ENCODE measurements at places on chromosomes 11 and 22.

GRCh38 chr22:24517446-24517845, 22.3 kb downstream of the UPB1 start:
- DNase-seq, result no peak

DNA sequence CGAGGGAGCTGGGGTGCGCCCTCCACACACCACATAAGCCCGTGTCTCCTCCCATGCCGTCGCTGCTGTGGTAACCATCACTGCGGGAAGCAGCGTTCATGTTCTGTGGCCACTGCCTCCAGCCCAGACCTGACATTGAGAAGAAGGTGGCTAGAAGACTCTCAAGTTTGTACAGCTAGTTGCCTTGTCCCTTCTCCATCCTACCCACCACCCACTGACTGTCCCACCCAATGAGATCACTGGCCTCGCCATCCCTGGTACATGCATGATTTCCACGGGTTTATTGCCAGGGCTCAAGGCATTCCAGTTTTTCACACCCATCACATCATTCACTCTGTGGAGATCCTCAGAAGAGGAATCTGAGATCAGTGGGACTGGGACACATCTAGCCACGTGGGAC, 33.0 kb downstream of the AHNAK start:
- no peak for DNase-seq

GRCh38 chr11:103453915-103454709, 344.9 kb downstream of the DYNC2H1 start:
- DNase-seq, result no peak

DNA sequence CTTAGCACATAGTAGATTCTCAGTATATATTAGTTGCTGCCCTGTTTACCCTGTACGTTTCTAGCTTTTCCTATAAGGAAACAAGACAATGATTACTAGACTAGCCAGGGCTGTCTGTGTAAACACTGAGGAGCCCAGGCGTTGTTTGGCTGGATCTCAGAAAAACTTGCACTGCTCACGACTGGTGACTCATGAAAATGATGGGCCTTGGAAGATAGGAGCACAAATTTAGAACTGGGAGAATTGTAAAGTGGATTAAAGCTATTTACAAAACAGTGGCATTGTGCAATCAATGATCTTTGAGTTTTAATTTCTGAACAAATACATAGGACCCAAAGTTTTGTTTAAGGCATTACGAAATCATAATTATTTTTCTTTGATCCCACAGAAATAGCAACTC, 276.9 kb downstream of the FAM76B start:
- DNase-seq, result no peak

GRCh38 chr11:60085909-60086308, 2.6 kb upstream of the MS4A2 start:
- no peak for DNase-seq

GRCh38 chr11:26742966-26743365, 21.1 kb upstream of the SLC5A12 start:
- no peak for DNase-seq

GRCh38 chr11:13465909-13466371, 2.9 kb upstream of the BTBD10 start:
- DNase-seq, result no peak

GRCh38 chr11:76600124-76600655, 70.4 kb downstream of the LRRC32 start:
- no peak for DNase-seq

DNA sequence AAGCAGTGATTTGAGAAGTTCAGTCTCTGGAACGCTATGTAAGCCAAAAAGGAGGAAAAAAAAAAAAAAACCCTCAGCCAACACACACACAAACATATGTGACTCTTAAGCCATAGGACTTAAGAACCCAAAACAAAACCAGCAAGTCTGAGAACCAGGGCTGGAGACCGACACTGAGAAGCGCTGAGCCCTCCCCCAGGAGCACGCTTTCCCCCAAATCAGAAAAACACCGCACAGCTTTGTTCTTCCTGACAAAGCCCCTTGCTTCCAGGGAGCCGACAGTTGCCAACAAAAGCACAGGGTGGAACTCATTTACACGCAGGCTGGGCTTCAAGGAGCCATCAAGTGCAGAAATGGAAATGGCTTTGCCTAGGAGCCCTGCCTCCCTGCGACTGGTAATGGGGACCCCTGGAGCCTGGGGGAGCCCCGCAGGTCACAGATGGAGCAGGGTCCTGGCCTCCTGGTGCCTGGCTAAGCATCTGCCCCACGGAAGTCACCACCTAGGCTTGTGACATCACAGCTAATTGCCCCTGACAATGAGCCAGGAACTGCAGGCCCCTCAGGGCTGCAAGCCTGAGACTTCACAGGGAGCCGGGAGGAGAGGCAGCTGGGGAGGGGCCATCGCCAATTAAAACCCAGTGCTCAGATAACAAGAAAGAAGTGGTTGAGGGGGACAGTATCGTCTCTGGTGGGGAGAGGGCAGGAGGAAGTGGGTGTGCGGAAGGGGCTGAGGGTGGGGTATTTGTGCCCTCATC, 66.9 kb downstream of the NFAM1 start:
- no peak for DNase-seq

DNA sequence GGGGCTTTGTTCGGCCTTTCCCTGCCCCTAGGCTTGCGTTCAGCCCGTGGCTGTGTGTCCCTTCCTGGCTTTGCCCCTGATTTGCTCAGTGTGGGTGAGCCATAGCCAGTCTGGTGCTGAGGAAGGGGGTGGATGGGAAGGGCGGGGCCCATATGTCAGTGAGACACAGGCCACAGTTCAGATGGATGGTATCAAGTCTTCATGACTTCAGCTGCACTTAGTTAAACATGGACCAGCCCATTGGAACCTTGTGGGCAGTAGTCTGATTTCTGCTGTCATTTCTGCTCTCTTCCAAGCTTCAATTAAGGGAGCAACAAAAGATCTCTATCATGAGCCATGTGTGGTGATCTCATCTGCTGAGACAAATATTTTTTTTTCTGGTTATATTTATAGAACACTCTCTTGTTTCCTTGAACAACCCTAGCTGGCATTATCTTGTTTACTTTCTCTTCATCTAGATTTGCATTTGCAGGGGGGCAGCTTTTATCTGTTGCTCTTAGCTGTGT, 21.6 kb upstream of the PEX26 start:
- no peak for DNase-seq

- no peak for DNase-seq
Observed at GRCh38 chr11:113160808-113161124, 153.6 kb upstream of the TTC12 start.

DNA sequence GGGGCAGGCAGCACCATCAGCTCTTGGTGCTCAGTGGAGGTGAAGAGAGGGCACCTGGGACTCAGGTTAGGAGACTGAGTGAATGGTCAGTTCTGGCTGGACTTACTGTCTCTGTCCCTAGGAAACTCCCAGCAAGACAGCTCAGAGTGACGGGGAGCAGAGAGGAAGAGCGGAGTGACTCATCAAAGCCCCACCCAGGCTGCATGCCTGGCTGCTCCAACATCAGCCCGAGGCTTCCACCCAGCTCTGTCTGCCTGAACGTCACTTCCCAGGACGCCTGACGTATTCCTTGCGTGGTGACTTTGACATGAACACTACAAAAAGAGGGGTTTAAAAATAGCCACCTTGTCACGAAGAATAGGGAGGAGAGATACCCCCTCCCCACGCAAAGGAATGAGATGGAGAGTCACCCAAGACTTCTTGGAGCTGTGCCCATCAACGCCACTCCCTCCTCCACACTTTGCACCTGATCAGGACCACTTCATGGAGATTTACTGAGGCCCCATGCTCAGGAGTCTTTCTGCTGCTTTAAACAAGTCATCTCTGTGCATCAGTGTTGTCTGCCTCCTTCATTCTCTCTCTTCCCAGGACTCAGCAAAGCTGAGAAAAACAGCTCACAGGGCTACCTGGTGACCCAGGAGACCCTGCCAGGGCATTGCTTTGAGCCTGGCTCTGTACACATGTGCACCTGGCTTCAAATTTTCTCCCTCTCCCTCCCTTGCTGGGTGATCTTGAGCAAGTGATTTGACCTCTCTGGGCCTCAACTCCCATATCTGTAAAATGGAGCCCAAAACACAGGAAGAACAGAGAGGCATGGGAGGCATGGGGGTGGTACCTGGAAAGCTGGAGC, 83.1 kb downstream of the MN1 start:
- DNase-seq, result no peak

- no peak for DNase-seq
Observed at GRCh38 chr11:123375832-123376231, 54.2 kb upstream of the GRAMD1B start.

- DNase-seq, result no peak
Observed at GRCh38 chr11:108781946-108782345, 117.1 kb downstream of the DDX10 start.

GRCh38 chr11:2190657-2191471, 19.2 kb upstream of the TH start:
- no peak for DNase-seq

DNA sequence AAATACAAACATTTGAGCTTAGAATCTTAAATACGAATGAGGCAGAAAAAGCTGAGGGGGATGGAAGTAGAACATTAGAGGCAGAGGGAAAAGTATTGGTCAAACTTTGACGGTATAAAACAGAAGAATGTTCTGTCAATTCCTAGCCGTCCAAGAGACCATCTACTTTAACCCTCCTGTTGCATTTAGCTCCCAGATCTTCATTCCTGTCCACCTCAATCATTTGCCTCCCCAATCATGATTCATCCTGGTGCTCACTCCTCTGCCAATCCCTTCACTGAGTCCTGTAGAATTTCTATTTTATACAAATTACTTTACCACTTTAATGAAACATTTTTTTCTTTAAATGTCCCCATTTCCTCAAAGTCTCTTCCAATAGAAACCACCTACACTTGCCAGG, 28.2 kb downstream of the C2CD3 start:
- DNase-seq, result no peak

- no peak for DNase-seq
Observed at GRCh38 chr11:110235966-110236365, 60.4 kb downstream of the RDX start.

DNA sequence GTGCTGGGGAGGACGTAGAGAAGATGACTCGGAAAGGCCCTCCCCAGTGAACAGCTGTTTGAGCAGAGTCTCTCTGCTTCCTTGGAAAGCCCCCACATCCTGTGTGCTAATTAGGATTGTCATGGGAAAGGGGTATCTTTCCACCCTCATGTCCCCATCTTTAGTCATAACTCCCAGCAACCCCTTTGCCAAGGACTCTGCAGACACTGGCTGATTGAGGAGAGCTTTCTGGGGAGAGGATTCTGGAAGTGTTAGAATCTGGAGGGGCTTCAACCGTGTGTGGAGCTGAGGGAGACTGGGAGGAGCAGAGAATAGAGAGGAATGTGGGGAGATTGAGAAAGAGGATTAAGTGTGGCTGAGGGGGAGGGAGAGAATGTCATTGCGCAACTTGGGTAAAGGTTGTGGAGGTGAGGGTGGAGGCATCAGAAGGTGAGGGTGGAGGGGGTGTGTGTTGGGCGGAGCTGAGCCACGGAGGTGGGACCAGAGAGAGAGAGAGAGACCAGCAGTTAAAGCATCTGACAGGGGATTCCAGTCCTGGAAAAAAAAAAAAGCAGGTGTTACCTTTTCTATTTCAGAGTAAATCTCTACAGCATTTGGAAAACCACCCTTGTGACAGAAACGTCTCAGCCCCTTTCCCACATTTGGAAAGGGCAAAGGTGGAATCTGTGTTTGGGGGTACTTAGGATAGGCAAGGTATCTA, 2.2 kb downstream of the DTX4 start:
- DNase-seq, result no peak

DNA sequence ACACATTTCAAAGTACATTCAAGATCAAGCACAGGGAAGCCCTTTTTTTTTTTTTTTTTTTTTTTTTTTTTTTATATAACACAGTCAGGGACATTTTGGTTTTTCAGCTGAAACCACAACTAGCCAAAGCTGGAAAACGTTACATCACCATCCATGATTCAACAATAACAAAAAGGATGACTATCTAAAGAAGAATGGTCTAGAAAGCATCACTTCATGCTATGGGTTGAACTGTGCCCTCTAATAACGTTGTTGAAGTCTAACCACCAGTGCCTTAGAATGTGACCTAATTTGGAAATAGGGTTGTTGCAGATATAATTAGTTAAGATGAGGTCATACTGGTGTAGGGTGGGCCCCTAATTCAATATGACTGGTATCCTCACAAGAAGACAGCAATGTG, 46.6 kb downstream of the MTMR2 start:
- no peak for DNase-seq

DNA sequence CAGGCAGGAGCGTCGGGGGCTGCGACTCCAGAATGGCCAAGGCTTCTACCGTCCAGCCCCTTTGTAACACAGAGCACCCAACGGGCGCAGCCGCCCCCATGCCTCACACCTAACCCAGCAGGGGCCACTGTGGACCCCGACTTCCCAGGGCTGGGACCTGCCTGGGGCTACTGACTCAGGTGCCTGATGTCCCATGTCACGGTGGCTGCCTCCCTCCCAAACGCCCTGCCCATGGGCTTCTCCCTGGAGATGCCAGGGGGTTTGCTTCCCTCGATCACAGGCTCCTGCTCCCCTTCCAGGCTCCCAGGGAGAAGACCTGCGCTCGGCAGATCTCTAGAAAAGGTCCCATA, 84.0 kb downstream of the MYEOV start:
- DNase-seq, result no peak

DNA sequence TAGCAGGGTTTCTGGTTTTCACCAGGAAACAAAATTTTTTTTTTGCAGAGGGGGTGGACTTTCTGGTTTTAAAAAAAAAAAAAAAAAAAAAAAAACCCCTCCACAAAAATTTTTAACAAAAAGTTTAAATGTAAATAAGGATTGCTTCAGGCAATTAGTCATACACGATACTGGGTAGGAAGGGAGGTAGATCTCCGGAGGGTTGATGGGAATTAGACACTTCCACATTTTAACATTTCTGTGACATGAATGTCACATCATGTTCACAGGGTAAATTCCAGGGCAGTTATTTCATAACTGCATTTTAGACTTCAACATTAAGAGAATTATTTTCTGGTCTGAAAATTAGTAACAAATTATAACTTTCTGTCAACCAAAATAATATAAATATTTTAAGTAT, 15.9 kb downstream of the NUP98 start:
- DNase-seq, result no peak

- DNase-seq, result no peak
Observed at GRCh38 chr11:20310596-20311394, 52.7 kb upstream of the HTATIP2 start.
